EH (cell line): ENCODE measurements at places on chromosomes 7 and 10.

DNA sequence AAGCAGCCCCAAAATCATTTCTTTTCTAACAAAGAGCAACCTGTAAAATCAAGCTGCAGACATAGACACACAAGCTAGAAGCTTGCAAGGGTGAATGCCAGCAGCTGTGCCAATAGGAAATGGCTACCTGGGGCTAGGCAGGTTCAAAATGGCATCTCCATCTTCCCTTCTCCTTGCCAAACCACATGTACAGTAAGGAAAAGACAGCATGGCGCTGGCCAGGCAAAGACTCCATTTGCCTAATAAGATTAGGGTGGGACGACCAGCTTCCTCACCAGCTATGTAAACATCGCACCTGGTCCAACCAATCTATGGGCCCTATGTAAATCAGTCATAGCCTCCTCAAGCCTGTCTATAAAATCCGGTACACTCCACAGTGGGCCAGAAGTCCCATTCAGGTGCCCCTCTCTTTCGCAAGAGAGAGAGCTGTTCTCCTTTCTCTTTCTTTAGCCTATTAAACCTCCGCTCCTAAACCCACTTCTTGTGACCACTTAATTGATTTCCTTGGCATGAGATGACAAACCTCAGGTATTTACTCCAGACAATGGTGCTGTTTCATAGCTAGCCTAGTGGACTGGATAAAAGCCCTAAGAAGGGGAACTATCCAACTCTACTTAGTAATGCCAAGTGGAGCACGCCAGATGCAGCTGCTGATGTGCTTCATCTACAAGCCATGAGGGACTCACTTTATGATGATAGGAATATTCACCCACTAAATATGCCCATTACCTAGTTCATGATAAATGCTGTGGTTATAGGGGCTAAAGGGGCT, 44.1 kb downstream of the HTR7 start:
- no peak for DNase-seq

- DNase-seq, result peak; percentile 70
These were observed 160.3 kb upstream of the KLF14 start for GRCh38 chr7:130894146-130894908.

DNA sequence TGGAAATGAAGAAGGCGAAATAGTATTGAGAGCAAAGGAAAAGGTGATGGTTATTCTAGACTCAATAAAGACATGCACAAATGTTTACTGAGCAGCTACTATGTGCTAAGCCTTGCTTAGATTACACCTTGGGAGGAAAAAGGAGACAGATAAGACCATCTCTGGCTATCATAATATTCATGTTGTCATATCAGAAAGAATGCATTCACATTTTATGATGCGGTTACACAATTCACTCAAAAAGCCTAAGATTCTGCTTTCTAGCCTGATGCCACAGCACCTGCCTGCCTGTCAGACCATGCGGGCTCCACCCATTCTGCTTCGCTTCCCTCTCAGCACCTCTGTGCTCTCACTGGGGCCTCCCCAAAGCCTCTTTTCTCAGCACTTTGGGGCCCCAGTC, 100.9 kb downstream of the JCAD start:
- no peak for DNase-seq

DNA sequence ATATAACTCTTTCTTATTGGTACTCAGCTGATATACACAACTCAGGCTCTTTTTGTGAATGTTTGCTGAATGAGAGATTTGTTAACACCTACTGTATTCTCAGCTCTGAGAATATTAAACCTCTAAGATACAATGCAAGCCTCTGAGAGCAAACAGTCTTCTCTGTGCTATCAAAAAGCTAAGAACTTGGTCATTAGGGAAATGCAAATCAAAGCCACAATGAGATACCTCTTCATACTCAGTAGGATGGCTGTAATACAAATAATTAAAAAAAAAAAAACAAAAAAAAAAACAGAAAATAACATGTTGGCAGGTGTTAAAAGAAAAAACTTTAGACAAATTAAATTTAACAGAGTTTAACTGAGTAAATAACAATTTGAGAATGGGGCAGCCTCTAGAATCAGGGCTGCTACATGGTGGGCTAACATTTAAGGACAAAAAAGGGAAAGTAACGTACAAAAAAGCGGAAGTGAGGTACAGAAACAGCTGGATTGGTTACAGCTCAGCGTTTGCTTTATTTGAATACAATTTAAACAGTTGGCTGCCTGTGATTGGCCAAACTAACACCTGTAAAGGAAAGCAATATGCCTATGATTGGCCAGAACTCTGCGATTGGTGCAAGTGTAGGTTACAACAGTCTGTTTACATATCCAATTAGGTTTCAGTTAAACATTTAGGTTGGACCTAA, 14.8 kb upstream of the MTURN start:
- no peak for DNase-seq

DNA sequence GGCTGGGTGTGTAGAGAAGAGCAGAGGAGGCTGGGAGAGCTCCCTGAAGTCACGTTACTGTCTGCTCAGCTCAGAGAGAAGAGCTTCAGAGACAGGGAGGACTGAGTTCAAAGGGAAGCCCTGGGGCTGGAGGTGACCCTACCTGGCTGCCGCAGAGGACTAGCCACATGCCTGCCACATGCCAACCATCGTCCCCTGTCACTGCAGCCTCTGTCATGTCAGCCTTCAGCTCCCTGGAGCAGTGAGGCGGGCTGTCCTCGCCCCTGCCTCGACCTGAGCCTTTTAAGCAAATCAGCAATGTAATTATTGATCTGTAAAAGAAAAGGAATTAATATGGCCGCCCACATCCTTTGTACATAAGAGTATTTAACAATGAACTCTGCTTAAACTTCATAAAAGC, 89.3 kb upstream of the RET start:
- DNase-seq, result no peak

GRCh38 chr7:52146871-52147634, 830.4 kb upstream of the COBL start:
- no peak for DNase-seq

DNA sequence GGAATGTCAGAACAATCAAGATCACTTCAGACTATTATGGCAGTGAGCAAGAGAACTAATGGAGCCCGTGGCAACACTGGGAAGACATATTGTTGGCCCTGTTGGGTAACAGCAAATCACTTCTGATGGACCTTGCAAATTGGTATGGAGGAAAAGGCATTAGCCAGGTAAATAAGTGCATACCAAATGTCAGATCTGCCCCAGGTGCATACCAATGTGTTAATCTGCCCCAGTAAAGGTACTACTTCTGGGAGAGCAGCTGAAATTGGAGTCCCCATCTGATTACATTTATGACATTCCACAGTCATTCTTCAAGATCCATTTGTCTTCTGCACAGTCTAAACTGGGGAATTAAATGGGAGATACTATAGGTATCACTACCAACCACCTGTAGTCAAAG, 3.7 kb upstream of the SGMS1 start:
- DNase-seq, result no peak

DNA sequence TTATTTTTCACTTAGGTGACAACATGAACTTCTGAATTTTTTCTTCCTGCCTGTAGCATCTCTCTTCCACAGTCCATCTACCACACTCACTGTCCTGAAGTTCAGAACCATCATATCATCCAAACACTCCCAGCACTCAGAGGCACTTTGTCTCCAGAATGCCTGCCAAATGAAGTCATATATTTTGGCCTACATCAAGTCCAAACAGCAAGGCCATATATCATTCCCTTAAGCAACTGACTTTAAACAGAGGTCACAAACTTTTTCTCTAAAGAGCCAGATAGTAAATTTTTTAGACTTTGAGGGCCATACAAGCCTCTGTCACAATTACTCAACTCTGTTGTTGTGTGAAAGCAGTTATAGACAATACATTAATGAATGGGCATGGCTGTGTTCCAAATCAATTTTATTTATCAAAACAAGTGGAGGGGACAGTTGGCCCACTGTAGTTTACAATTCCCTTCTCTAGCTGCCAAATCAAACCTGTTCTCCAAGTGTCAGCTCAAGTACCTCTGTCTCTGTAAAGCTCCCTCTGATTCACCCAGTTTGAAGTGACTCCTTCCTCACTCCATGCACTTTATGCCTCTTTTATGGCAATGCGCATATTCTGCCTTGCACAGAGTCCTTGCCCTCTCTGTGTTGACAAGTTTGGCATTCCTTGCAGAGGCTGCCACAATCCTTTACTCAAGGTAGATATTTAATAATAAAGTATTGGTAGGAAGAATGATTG, 305.7 kb downstream of the FZD1 start:
- peak; percentile 24 for DNase-seq

DNA sequence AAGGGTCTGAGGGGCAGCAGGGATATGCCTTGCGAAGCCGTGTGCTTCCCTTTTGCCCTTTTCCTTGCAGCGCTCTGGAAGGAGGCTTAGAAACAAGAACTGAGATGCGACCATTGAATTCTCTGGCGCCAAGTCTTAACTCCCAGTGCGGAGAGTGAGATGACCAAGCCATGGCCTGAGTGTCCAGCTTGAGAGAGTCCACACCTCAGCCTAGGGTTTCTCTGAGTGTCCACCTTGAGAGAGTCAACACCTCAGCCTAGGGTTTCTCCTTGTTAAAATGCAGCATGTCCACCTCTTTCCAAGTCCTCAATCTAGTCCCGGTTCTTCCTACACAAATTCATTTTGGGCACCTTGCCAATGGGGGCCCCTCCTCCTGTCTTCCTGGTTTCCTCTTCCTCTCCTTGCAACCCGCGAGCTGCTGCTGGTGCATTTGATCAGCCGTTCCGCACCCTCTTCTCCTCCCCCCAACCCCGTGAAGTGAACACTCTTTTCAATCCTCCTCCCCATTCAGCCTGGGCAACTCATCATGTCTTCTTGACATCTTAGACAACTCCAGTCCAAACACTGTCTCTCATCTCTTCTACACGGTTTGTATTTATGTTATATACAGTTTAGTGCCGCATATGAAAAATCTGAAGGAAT, 178.2 kb upstream of the PITRM1 start:
- no peak for DNase-seq
